ENCODE measurements at places on chromosomes 4 and X.

DNA sequence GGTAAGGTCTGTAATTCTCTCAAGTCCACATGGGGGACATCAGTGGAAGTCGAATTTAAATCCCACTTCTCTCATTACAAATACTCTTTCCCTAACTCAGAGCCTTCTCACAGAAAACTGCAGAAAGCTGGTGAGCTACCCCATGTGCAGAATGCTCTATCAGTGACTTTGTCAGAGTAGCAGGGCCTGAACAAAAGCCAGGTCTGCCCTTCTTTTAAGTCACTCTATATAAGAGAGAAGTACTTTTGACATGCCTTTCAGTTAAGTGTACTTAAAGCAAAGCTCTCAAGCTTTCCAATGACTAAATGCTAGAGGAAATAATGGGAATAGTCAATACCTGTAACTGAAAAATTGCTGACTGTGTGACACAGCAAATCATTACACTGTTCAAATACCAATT lies 323.1 kb downstream of the KCNIP4 start:
- DNase-seq = no peak

DNA sequence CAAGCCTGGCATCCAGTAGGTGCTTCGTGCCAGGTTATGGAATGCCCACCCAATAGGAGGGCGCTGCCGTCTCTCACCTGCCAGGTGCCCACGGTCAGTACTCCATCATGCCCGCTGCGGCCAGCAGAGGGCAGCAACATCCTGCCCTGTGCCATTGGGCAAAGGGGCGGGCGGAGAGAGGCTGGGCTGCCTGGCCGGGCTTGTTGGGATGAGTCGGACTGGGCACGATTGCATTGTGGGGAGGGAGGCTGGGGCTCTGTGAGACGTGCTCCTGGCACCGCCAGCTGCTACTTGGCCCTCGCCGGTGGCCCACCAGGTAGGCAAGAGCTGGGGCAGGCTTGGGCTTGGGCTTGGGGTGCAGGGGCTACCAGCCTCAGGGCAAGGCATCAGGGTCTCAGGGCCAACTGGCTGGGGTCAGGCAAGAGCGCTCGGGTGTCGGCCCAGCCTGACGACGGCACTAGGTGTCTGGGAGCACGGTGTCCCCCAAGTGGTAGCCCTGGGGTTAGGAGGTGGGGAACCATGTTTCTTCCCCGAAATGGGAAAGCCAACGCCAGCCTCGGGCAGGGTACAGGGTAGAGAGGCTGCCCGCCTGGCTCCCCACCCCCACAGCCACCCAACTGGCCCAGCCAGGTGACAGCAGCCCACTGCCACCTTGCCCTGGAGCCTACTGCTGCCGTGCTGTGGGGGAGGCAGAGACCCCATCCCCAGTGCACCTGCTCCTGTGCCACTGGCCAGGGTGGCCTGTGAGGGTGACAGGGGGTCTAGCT lies at the start of gene PLXNB3:
Gene PLXNB3, plus strand, starts transcription at position 261 of the 767 bp plus-strand sequence. CDS start 1,287 bp downstream, outside the sequence.
- peak; percentile 75 for DNase-seq

DNA sequence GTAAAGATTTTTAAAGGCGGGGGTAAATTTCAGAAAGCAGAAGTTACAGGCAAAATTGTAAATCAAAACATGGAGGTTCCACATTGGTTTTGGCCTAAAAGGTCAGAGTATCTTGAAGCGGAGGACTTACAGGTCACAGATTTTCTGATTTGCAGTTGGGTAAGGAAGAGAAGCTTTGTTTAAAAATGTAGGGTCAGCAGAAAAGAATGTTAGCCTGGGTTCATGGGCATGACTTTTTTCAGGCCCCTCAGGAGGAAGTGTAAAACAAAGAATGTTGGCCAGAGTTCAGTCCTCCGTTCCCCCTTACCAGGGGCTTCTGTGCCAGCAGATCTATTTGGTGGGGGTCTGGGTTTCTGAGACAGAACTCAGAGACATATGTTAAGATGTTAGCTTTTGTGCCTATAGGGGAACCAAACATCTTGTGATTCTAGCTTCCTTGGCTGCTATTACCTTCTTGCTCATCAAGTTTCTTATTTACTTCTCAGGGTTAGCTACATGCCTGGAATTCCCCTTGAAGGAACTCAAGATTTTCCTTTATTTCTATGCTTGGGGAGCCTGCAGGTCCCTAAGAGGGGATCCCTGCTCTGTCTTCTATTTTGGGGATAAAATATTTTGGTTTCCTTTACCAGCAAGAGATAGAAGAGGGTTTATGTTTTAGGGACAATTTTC lies 160.3 kb downstream of the ANK2 start:
- no peak for DNase-seq

DNA sequence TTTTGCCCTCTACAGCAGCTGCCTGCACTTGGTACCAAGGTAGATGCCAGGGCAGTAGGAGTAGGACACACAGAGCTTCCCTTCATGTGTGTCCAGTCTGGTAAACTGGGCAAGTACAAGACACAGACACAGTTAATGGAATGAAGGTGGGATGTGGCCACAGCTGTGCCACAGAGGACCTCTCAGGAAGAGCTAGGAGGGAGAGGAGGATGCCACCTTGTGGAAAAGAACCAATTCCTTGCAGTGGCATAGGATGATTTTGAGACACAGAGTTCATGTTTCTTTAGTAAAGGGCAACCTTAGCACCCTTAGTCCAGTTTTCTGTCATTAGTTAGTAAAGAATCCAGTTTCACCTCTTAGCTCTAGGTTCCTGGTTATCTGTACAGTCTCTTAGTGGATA lies 36.3 kb upstream of the TBC1D14 start:
- DNase-seq = no peak

DNA sequence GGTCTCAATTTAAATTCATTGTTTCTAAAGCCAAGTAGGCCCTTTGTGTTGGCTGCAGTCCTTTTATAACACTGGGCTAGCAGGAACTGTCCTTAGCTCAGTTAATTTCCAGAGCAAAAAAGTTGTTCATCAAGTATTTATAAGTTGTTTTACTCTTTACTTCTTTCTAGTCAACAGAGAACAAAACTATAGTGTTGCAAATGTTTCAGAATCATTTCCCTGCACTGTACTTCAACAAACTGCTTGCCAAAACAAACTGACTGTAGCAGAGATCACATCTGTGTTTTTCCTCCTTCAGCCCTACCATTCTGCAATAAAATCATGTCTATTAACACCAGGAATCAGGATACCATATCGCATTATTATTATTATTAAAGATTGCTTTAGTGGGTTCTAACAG lies 168.5 kb upstream of the SH3RF1 start:
- no peak for DNase-seq

GRCh38 chr4:109600431-109600830 lies 40.4 kb downstream of the MCUB start:
- DNase-seq = no peak

DNA sequence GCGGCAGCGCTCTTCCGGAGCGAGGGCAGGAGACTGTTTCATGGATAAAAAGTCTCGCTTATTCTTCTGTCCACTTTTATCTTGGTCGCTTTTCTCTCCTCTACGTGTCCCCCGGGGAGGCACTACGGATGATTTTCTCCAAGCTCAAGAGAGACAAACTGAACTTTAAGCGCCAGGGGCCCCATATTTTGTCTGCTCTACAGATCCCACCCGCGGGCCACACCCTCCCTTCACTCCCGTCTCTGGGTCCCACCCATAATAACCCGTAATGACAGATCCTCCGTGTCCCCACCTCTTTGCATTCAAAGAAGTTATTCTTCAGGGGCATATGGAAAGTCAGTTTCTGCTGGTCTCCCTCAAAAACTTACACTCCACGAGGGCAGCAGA lies at the start of gene CORIN:
Gene CORIN, minus strand, starts transcription at position 160 of the 387 bp plus-strand sequence. Its CDS starts 118 bp downstream, at position 42.
- DNase-seq = no peak

DNA sequence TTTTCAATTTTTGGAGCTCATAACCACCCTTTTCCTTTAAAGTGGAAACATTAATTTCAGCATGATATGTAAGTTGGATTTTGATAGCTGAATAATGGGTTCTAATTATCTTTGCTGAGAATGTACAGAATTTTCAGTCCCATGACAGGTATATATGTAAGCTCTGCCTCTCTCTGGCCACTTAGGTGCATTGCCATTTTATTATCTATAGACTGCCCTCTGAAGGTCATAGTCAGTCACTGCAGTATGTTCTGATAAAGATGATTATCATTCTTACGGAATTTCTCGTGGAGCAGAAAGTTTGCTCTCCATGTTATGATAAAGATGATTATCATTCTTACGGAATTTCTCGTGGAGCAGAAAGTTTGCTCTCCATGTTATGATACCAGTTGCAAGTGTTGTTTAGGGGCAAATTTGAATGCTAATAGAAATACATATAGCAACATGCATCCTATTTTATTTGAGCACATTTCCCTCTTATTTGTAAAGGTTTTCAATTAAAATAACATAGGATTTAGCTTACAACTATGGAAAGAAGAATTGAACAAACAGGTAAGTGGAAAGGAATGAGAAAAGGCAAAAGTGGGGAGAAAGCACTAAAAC lies 10.4 kb downstream of the AFP start:
- DNase-seq = no peak

DNA sequence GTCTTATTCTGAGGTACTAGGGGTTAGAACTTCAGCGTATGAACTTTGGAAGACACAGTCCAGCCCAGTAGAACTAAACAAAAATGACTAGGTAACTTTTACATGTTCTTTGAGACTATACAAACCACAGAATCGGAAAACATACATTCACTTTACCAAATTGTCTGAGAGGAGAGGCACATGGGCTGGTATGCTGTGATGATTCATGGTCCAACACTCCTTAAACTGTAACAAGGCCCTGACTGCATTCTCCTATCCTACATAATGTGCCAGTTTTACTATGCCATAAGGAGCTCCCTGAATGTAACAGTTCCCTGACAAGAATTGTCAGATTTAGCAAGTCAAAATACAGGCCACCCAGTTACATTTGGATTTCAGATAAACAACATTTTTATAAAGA lies 640.0 kb downstream of the RAB28 start:
- no peak for DNase-seq

- DNase-seq = peak; percentile 23
Measured at GRCh38 chrX:154542723-154543424, 3.8 kb downstream of the G6PD start.

DNA sequence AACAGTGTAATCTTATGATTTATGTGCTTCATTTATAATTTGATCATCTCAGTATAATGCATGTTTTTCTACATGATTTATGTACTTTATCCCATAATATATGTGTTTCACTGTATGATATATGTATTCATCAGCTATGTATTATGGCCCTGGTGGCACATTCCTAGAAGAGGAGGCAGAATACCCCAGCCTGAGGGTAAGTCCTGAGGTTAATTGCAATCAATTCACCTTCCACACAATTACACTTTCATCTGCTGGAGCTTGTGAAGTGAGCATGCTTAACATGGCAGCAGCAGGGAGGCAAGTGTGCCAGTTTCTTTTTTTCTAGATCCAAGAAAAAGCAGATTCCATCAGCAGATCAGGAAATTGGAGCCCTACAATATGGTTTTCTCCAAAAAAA lies 81.2 kb downstream of the CXXC4 start:
- no peak for DNase-seq

DNA sequence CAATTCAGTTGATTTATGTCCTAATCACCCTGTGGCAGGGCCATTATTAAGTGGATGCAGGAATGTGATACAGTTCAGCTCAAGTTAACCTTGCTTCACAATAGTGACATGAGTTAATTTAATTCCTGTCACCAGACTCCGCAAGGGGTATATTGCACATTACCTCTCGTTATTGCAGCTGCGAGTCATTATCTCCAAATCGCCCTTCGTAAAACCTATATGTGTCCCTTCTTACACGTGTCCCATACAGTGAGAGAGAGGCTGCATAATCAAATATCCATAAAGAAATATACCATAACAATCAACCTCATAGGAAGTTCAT lies 369.9 kb upstream of the ANXA10 start:
- no peak for DNase-seq

DNA sequence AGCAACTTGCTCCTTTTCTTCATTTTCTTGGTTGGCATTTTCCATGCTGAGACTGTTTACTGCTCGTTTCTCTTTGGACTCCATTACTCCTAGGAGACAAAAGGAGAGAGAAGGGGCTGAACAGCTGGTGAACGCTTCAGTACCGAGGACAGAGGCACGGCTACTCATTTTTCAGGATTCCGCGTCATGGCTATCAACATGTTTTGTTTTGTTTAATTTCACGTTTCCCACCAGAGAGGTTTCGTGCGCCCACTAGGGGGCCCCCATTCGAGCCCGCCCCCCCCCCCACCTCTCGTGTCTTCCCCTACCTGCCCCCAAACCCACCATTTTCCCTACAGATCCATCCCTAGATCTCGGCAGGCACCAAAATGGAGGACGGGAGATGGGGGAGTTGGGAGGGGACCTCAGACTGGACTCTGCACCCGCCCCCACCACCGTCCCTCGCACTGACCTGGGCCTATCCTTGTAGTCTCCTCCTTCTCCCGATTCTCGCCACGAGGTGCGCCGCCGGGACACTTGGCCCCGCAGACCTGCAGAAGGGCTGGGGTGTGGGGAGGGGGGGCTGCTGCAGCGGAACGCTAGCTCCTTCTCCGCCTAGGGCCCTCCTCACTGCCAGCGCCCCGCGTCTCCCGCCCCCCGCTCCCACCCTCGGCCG lies 653 bp downstream of the BEX1 start:
- DNase-seq = no peak

DNA sequence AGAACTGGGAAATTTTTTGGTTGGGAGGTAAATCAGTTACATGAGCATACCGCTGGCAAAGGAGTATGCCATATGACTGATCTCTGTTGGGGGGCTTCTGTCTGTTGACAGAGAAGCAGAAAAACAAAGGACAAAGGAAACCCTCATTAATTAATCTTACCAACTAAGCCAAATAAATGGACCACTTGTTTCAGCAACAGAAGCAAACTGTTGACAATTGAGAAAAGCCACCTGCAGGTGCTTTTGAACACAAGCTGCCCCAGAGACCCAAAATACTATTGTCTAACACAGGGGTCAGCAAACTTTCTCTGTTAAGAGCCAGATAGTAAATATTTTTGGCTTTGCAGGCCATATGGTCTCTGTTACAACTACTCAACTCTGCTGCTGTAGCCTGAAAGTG lies 7.0 kb upstream of the FRYL start:
- DNase-seq = no peak

Measured in activated naive CD8-positive, alpha-beta T cell treated with anti-CD3 and anti-CD28 coated beads for 36 hours (primary cell).